ENCODE measurements at places on chromosomes 12 and 14. TPM values are rescaled to one million over a fixed set of nuclear protein-coding genes. Genes with fewer than 3 reads are reported as not detected.

The PYGL gene
- 59.1 TPM for total RNA-seq

The LYZ gene
- not detected for total RNA-seq

The GARIN6 gene
- total RNA-seq = not detected

The OTOGL gene
- not detected for total RNA-seq

The EML5 gene
- total RNA-seq = 0.16 TPM

The ABHD4 gene
- total RNA-seq = 13.9 TPM

The PLCZ1 gene
- total RNA-seq = not detected

The CD4 gene
- 0.33 TPM for total RNA-seq

The PMCH gene
- total RNA-seq = not detected

The KLHDC1 gene
- 0.38 TPM for total RNA-seq

The FGF6 gene
- total RNA-seq = not detected

The CLIP1 gene
- 29.8 TPM for total RNA-seq

The LRRC74A gene
- total RNA-seq = not detected

The MANSC1 gene
- 4.2 TPM for total RNA-seq

The KHNYN gene
- 36.6 TPM for total RNA-seq

The CPNE6 gene
- not detected for total RNA-seq

The SRRM4 gene
- under 0.01 TPM for total RNA-seq

The EPYC gene
- total RNA-seq = not detected

The A2M gene
- not detected for total RNA-seq

The KRT8 gene
- 785 TPM for total RNA-seq

The PAPLN gene
- 106 TPM for total RNA-seq

The DAO gene
- total RNA-seq = not detected

The LRRIQ1 gene
- total RNA-seq = 0.51 TPM

The MYO1A gene
- total RNA-seq = not detected

The ARHGEF25 gene
- 6.1 TPM for total RNA-seq

The DLK1 gene
- 1.1 TPM for total RNA-seq

The CCDC196 gene
- total RNA-seq = not detected

The MGP gene
- 10.8 TPM for total RNA-seq

The IL23A gene
- total RNA-seq = 1.1 TPM

The DHRS2 gene
- 0.33 TPM for total RNA-seq

The GZMB gene
- not detected for total RNA-seq

Data from mesangial cell (primary cell).